ENCODE measurements at places on chromosomes 7 and 10.

DNA sequence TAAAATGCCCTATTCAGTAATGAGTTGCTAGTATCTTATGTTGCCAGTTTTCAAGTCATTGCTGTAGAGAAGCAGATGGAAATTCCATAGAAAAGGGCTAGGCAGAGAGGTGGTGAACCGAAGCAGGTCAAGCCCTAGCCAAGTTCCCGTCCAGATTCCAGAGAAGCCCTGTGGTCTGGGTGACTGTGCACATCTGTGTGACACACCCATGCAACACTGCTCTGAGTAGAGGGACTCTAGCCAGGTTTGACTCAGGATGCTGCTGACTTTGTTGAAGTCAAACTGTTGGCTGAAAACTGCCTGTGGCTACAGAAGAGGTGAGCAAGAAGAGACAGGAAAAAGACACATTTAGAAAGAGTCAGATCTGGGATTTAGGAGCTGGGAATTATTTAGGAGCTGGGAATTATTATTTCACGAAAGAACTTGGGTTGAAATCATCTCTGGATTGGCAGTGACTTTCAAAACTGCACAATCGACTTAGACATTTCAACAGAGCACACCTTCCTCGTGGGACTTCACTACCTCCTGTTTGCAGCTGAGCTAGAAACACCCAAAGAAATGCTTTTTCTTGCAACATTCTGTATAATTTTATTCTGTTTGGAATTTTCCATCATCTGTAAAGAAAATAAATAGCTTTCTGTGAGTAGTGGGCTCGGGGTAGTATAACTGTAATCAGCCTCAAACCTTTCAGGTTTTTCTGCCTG lies 149.1 kb upstream of the PRKCQ start:
- no peak for DNase-seq

GRCh38 chr10:33547976-33548375 lies 213.5 kb upstream of the NRP1 start:
- peak; percentile 69 for DNase-seq

DNA sequence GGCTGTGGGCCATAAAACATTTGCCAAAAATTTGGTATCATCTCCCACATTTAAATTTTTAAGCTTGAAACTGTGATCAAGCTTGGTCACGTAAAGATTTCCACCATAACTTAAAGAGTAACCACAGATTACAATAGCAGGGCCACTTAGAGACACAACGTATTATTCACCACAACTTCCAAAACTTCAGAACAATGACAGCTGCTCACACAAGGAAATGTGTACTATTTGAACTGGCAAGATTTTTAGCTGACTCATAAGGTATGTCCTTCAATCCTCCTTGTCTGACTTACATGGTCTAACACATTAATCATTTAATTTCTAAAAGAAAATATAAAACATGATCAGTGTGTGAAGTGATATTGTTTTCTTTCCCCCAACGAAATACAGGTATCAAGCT lies 234.5 kb downstream of the PARD3 start:
- DNase-seq, result no peak

DNA sequence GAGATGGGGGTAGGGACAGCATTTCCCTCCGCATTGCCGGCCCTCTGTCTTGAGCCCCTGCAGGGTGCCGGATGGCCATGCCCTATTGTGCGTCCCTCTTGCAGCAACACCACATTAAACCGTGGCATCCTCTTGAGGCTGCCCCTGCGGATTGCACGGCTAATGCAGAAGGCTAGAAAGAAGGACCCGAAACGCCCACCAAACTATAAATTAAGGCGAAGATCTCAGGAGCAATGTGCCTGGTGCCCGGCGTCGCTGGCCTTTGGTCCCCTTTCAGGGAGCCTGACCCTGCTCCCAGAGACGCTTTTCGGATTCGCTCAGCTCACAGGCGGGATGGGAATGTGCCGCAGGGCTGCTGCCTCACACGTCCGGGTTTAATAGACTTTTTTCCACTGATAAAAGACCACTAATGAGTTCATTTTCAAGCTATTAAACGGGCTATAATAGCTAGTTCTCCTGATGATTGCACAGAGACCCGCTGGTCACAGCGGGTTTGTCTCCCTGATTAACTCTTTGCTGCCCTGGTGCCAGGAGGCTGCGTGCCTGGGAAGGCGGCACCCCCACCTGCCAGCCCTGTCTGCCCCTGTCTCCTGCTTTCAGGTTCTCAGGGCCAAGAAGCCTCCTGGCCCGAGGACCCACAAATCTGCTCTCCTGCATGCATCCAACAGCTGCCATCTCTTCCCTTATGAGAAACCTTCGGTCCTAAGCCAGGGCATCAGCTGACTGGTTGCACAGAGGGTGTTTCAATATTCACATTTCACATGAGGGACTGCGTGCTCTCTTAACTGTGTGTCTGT lies 128.3 kb downstream of the ADARB2 start:
- no peak for DNase-seq

- no peak for DNase-seq
Observed at GRCh38 chr10:125116652-125117310, 43.6 kb downstream of the CTBP2 start.

- DNase-seq, result no peak
Observed at GRCh38 chr7:142733271-142733670, 16.0 kb upstream of the PRSS1 start.

GRCh38 chr7:35401217-35401879 lies 147.4 kb upstream of the TBX20 start:
- no peak for DNase-seq

DNA sequence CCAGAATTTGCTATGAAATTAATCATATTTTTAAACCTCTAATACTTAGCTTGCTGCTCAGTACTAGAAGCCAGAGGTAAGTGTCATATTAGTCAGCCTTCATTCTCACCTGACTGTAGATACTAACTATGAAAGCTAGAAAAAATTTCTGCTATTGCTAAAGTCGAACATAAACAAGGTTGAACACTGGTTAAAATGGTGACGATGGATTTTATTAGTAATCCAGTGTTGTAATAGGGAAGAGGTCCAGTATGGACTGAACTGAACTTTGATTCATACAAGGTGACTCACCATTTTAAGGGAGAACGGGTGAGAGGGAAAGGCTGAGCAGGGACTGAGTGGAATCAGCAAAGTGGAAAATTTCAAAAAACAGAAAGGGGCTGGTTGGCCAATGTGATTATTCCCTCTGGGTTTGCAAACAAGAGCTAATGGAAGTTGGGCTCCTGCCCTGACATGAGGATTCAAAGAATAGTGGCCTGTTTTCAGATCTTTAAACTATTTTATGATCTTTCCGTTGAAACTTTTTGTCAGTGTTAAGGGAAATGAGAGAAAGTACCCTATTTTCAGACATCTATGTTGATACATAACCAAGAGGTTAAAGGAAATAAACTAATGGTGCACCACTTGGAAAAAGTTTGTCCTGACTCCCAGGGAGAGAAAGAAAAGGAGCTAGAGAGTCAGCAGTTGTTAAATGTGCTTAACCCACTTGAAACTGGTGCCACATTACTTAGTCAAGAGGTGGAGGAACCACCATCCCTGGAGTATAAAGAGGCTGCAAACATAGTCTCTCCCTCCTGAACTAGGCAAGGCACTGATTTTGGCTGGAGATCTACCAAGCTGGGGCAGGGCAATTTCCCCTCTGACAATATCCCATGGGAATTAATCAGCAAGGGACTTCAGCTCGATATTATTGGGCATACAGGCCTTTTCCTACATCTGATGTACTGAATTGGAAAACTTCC lies 15.3 kb upstream of the AKR1C1 start:
- no peak for DNase-seq

GRCh38 chr7:139089118-139089517 lies 20.4 kb downstream of the ZC3HAV1 start:
- no peak for DNase-seq

- no peak for DNase-seq
Observed at GRCh38 chr7:41125343-41125742, 577.5 kb downstream of the INHBA start.

DNA sequence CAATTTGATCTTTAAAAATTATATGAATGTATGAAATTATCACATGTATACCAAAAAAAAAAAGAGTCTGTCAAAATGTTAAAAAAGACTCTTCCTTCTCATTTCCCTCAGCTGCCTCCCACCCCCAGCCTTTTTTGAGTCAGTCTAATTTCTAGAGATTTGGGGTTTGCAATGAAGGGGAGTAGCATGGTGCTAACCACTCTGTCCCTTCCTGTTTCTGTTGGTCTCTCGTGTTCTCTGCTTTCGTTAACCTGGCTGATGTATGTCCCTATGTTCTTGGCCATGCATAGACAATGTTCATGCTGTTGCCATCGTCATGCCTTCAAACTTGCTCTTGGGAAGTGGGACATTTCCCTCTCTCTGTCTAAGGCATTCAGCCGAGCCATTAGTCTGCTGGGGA lies 474.1 kb downstream of the LRMDA start:
- no peak for DNase-seq

DNA sequence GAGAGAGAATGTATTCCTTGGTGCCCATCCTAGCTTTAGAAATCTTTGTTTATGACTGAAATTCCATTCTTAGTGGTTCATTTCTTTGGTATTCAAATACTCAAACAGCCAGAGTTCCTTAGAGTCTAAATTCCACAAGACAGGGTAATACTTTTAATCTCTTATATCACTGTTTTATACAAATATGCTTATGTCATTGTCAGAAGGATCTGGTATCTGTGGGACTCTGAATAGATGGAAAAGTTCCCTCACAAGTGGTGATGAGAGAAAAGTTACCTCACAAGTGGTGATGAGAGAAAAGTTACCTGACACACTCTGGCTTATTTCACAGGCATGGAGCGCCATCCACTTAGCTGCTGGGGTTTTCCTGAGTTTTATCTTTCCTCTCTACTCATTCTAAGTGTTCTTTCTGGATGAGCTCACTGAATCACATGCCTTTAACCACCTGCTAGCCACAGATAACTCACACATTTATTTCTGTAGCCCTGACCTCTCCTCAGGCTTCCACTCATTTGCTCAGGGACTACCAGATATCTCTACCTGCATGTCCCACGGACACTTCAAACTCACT lies 784.0 kb downstream of the SUGCT start:
- no peak for DNase-seq

GRCh38 chr10:71124921-71125748 lies 87.2 kb upstream of the UNC5B start:
- no peak for DNase-seq

GRCh38 chr7:130369831-130370550 lies 10.3 kb upstream of the CPA1 start:
- no peak for DNase-seq

- DNase-seq, result no peak
Observed at GRCh38 chr7:140358412-140359051, 39.8 kb downstream of the SLC37A3 start.

DNA sequence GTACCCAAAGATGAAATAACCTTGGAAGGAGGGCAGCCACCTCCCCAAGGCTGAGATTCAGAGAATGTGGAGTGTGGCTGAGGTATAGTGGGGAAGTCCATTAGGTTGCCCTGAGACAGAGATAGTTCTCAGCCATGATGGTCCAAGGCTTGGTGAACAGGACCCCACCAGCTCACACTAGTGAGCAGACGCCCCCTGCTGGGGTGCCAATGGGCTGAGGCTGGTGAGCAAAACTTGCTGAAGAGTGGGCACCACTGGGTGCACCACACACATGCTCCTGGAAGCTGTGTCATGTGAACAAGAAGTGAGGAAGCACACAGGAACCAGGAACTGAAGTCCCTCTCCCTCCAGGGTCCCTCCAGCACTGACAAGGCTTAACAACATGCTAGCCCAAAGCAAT lies 8.9 kb downstream of the FBXL13 start:
- DNase-seq, result peak; percentile 32

- DNase-seq, result no peak
Observed at GRCh38 chr7:97002555-97003261, 2.6 kb upstream of the DLX6 start.

- no peak for DNase-seq
Observed at GRCh38 chr7:132934017-132934416, 147.9 kb downstream of the CHCHD3 start.

DNA sequence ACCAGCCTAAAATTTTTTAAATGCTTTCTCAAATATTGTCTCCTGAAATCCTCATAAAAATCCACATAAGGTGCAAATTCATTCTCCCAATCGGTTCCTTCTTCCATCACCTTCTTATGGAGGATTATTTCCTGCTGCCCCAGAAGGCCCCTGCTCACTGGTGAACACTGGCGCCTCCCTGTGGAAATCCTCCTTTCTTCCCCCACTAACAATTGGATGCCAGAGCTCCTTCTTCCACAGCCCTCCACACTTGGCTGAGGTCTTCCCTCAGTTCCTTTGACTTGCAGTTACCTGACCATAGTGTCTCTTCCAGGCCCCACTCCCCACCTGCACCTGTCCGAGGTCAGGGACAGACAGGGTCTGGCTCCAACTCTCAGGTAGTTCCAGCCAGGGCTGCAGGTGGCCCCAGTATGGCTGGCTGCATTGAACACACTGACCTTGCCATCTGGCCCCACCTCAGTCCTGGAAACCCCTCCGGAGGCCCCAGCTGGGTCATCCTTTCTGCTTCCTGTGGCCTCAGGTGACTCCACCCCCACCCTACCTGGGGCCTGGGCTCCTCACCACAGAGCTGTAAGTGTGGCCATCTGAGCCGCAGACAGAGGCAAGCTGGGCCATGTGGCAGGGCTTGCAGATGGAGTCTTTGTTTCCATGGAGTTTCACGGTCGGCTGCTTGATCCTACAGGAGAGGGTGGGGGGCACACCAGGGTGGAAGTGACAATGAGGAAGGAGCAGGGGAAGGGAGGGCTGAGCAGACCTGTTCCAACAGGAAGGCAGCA lies 18.4 kb downstream of the SPOCK2 start:
- DNase-seq, result peak; percentile 25

DNA sequence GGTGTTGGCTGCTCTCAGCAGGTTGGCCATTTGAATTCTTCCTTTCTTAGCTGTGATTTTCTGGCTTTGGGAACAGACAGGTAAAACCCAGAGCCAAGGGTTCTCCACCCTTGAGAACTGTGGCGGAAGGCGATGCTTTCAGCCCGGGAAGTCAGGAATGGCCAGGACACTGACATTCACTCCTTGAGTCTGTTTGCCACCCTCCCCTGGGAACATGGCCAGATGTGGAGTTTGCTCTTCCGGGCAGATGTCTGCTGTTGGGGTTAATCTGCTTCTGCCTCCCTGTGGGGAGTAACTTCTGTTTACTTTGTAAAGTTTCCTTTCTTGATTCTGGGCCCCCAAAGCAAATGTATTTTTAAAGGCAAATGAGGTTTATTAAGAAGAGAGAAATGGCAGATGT lies 17.7 kb downstream of the GATA3 start:
- DNase-seq, result no peak

DNA sequence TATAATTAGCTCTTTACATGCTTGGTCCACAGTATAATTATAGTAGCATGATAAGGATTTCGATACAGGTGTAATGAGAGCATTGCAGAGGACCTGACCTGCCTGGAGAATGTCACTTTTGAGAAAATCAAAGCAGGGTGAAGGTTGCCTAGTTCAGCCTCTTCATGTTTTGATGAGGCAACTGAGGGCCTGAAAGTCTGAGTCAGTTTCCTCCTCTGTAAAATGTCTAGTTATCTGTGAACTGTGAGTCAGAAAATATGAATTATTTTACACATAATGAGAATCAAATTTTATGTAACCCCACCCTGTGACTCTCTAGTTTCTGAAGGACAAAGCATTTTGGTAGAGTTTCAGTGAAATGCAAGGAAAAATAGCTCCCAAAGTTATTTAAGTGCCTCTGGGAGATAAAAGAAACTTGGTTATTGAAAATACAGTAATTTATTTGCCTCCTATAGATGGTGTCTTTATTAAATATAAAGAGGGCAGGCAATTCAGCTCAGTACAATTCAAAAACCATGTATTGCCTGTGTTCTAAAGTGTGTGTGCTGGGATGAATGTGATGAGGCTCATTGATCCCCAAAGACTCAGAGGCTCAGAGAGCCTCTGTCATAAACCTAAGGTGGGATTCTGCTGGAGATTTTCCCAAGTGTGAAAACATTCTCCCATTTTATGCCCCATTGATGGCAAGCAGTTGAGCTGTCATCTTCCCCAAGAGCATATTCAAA lies 37.3 kb upstream of the SAMD9L start:
- DNase-seq, result no peak

- DNase-seq, result no peak
Observed at GRCh38 chr10:126955396-126955795, 50.2 kb downstream of the DOCK1 start.

All from NCI-H524 (cell line).